Central memory CD4-positive, alpha-beta T cell (primary cell): ENCODE measurements at places on chromosomes 3 and 15.

GRCh38 chr3:197835509-197835908 is 44.5 kb downstream of the LRCH3 start:
- no peak for DNase-seq

- DNase-seq: no peak
Measured at GRCh38 chr3:167084545-167084944, 295.6 kb downstream of the ZBBX start.

DNA sequence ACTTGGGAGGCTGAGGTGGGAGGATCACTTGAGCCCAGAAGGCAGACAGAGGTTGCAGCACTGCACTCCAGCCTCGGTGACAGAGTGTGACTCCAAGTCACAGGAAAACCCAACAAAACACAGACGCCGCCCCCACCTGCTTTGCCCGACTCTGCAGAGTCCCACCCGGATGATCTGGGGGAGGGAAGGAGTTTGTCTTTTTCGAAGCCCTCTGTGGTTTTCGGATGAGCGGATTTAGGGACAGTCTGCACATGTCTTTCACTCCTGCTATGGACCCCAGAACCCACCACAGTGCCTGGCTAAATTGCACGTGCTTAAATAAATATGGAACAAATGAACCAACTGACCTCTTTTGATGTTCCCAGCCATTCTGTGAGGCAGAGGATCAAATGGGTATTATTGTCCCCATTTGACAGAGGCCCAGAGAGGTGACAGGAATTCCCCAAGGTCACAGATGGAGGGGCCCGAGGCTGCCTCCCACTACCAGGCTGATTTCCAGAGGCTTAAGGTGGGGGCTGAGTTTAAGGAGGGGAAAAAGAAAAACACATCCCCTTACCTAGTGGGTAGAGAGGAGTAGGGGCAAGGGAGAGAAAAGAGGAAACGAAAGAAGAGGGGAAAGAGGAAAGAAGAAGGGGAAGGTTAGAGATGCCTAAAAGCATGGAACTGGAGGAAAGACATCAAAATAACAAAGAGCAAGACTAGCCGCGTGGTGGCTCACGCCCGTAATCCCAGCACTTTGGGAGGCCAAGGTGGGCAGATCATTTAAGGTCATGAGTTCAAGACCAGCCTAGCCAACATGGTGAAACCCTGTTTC is 59.4 kb upstream of the TFRC start:
- DNase-seq: no peak

GRCh38 chr3:12489832-12490231 is 5.6 kb downstream of the TSEN2 start:
- no peak for DNase-seq

GRCh38 chr3:140398387-140398786 is 279.5 kb upstream of the TRIM42 start:
- DNase-seq: no peak

- DNase-seq: no peak
Measured at GRCh38 chr3:196849180-196849741, 18.5 kb upstream of the SENP5 start.

DNA sequence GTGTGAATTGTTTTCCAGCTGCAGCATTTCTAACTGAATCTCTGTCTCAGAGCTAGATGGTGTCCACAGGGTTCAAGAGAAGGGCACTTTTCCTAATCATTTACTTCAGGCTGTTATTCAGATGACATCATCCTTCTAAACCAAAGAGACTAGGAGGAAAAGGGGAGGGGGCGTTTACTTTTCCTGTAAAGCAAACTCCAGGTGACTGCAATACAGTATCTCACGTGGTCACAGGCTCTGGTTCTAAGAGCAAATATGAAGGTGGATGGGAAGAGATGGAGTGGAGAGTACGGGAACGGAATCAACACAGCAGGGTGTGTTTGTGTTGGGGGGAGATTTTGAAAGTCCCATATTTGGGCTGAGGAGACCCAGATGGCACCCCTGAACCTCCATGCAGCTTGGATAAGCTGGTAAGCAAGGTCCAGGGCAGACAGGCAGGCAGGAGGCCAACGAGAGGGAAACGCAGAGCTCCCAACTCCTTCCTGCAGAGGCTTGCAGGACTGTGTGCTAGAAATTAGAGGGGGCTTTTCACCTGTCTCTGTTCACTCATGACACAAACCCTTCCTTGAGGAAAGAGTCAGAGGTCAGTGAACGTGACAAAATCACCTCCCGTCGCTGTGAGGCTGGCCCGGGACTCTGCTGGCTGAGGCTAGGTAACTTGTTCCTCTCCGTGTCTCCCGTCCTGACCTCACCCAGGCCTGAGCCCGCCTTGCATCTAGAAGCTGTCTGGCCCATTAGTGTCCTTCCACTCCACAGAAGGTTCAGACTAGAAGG is 151.2 kb downstream of the OPA1 start:
- DNase-seq: no peak

- no peak for DNase-seq
Measured at GRCh38 chr3:108029466-108029865, 61.4 kb downstream of the CD47 start.

- DNase-seq: no peak
Measured at GRCh38 chr3:28940530-28940929, 340.3 kb upstream of the RBMS3 start.

DNA sequence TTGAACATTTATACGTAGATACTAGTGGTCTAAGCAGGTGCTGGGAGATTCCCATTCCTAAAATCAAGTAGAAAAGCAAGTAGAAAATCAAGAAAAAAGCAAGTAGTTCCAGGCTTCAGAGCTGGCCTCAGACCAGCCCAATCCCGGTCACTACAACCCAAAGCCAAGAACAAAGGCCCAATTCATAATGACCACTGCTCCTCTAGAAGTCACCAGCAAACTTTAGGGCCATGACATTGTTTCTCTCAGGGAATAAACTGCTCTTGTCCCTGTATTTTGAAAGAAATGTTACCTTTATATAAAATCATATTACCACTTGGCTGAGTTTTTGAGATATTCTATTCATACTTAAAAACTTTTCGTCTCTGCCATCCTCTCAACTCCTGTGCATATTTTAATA is 106.3 kb upstream of the IL12A start:
- DNase-seq: no peak
